Inflammatory macrophage treated with lipopolysaccharide for 4 hours (primary cell): ENCODE measurements at places on chromosomes 16 and 17.

- DNase-seq, result peak; percentile 64
Measured at GRCh38 chr17:39462631-39463375, 1.5 kb downstream of the CDK12 start.

DNA sequence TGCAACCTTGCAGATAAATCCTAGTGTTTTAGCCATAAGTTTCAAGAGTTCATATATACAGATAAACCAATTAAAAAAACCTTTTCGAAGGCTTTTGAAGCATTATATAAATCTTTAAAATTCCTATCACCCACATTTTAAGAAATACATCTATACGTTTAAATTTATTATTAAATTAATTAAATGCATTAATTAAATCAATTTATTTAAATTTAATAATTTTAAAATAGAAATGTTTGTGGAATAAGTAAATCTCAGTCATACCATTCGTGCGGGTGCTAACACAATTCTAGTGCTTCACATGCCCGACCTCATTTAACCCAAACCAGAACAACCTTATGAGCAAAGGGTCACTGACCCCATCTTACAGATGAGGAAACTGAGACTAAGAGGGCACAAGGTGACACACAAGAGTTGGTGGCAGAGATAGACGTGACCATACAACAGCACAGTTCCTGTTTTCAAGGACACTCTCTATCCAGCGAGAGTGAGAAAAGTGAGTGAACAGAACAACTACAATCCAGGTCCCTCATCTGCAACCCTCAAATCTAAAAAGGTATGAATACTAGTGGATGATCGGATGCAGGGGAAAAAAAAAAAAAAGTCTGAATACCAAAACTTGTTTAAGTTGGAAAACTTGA lies 1.4 kb downstream of the NSMCE1 start:
- DNase-seq, result peak; percentile 59

DNA sequence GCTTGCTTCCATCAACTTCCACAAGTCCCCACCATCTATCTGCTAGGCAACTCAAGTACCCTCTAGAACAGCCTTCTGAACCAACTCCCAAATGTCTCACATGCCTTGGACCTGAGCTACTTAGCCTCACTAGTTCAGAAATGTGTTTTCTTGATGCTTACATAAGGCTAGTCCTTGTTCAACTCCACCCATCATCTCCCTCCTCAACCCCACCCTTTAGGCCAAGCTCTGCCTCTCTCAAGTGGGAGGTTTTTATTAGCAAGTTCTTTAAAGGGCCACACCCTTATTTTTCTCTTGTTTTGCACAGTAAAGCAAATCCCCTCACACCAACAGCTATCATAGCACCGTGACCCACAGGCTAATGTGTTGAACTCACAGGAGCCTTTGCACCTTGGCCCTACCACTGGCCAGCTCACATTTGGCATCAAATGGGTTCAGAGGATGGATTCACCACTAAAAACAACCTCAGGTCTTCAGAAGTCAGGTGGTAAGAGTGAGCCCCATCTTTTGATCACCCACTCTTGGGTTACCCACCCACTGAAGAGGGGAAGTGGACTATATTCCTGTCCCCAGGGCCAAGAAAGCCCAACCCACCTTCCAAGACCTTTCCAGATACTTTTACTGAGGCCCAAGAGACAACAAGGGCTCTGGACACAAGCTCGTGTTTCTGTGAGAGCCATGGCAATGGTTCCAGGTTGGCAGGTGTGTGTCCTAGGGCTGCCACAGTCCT lies 12.2 kb downstream of the PIK3R5 start:
- DNase-seq, result peak; percentile 74

GRCh38 chr16:80974649-80975376 lies 31.9 kb downstream of the CMC2 start:
- DNase-seq, result no peak

DNA sequence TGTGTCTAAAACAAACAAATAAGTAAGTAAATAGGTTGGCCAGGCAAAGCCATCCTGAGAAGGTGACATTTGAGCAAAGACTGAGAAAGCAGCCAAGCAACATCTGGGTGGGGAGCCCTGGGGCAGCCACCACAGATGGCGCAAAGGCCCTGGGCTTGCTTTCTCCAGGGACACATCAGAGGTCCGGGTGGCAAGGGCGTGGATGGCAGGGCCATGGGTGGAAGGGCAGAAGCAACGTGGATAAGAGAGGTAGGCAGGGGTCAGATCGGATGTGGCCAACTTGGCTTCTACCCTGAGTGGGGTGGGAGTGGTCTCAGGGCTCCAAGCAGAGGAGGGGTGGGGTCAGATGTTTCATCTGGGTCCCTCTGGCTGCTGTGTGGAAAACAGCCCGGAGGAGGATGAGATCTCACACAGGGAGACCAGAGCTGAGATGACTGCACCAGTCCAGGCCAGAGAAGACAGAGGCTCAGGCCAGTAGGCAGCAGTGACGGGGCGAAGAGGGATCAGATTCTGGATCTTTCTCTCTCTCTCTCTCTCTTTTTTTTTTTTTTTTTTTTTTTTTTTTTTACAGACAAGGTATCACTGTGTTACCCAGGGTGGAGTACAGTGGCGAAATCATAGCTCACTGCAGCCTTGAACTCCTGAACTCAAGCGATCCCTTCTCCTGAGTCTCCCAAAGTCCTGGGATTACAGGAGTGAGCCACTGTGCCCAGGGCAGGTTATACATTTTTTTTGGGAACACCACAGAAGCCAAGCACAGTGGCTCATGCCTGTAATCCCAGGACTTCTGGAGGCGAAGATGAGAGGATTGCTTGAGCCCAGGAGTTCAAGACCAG lies 6.1 kb upstream of the SPN start:
- DNase-seq, result no peak

DNA sequence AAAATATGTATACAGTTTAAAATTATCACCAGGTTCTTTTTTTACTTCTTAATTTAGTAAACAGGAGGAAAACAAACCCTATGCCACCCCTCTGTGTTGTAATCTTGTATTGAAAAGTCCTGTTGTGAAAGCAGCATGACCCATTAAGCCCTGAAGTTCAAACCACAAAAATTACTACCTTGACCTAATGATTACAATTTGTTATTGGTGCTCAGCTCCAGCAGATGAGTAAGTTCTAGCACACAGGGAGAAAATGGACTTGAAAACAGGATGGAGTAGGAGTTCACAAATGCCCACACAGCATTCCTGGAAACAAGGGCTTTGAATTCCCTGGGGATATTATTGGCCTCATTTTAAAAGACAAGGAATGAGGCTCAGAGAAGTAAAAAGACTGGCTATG lies 505.8 kb upstream of the ERCC4 start:
- no peak for DNase-seq

DNA sequence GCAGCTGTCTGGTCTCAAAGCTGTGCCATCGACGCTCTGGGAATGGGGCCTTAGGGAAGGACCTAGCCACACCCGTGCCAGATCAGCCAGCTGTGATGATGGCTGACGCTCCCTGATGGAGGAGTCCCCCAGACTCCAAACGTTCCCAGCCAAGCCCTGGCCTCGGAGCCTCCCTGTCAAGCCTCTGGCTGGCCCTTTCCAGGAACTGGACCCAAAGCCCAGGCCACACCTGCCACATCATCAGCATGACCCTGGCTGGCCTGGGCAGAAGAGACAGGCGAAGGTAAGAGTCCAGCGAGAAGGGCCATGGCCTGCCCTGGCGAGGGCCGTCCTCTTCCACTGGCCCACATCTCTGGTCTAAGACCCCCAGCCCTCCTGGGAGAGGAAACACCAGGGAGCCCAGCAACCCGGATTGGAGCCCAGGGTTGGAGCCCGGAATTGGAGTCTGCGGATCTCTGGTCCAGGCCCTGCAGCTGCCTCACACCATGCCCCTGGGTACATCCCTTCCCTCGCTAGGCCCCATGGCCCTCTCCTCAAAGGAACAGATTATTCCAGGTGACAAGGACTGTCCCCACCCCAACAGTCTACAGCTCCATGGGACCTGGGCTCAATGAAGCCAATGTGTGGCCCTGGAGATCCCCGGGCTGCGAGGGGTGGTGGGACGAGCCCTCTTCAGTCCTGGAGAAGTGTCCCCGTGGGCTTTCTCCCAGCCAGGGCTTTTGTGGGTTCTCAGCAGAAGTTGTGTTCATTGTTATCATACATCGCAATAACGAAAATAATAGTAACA lies 105.1 kb upstream of the TNRC6C start:
- no peak for DNase-seq

DNA sequence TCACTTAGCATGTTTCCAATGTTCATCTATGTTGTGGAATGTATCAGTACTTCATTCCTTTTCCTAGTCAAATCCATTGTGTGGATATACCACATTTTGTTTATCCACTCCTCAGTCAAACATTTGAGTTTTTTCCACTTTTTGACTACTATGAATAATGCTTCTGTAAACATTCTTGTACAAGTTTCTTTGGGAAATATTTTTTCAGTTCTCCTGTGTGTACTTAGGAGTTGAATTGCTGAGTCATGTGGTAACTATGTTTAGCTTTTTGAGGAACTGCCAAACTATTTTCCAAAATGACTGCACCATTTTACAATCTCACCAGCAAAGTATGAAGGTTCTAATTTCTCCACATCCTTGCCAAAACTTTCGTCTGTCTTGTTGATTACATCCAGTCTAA lies 223.7 kb upstream of the AXIN2 start:
- no peak for DNase-seq

DNA sequence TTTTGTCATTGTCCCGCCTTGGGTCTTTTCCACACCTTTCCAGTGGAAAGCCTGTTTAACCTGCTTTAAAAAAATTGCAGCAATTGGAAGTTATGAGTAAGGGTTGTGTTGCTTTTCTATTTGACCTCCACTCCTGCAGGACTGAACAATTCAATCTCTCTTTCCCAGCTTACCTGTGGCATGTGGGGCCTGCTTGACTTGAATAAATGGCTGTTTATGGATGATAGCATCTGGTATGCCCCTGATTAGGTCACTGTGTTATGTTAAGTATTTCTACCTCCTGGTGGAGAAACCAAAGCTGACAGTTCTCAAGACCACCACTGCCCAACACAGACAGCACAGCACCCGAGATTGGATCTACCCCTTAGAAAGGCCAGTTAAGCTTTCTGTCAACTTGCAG lies 64.8 kb upstream of the NOG start:
- DNase-seq, result no peak

- peak; percentile 22 for DNase-seq
Measured at GRCh38 chr17:67244431-67245072, 444 bp downstream of the HELZ start.

- no peak for DNase-seq
Measured at GRCh38 chr17:60960398-60961065, 282.9 kb downstream of the BCAS3 start.

- peak; percentile 45 for DNase-seq
Measured at GRCh38 chr16:54928411-54929089, 2.1 kb upstream of the IRX5 start.

DNA sequence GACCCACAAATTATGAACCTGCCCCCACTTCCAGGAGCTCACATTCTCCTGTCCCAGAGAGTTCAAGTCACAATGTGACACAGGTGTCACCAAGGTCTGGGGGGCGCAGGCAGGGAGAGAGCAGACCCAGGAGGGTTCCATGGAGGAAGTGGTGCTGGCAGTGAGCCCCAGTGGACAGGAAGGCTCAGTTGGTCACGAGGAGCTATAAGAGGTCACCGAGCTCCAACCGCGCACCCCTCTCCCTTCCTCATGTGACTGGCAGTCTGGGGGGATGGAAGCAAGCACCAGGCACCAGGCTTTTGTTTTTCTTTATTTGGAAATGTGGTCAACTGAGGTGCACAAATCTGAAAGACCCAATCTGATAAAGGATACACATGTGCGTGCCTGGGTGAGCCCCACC lies 2.5 kb downstream of the ITGAD start:
- peak; percentile 44 for DNase-seq

DNA sequence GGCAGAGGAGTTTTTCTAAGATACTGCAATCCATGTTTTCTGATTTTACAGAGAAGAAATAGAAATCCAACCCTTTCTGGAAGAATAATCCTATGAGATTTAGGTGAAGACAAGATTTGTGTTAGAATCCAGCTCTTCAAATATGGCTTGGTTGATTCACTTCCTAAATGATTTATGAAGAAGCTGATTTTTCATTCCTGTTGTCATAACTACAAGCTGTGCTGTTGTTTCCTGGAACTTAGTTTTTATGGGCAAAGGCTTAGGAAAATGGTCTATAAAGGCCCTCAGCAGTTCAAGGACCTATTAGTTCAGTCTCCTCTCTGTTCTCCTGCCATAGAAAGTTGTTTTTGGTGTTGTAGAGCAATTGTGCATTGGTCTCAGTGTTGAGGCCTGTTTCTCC lies 174.2 kb upstream of the FAM20A start:
- DNase-seq, result no peak

GRCh38 chr17:56231693-56232092 lies 78.4 kb downstream of the ANKFN1 start:
- DNase-seq, result no peak

DNA sequence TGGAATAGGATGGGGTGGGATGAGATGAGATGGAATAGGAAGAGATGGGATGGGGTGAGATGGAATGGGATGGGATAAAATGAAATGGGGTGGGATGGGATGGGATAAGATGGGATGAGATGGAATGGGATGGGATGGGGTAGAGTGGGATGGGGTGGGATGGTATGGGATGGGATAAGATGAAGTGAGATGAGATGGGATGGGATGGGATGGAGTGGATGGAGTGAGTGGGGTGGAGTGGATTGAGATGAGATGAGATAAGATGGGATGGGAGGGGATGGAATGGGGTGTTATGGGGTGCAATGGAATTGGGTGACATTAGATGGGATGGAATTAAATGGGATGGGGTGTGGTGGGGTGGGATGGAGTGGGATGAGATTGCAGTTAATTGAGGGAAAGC lies 279.2 kb upstream of the CDH5 start:
- no peak for DNase-seq

DNA sequence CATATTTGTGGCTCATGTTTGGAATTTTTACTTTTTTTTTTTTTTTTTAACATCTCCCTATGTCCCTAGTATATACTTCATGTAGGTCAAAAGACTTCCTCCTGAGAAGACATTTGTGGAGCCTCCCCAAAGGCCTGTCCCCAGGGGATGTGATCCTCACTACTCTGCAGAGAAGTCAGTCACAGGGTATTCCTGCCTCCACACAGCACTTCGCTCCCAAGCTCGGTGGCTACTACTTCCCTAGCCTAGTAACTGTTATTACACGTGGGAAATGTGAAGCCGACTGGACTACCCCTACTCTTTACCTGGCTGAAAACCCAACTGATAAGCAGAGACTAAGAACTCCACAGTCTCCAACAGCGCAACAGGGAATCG lies 116.8 kb downstream of the HIC1 start:
- no peak for DNase-seq

GRCh38 chr17:7352503-7352889 lies 534 bp downstream of the KCTD11 start:
- DNase-seq, result no peak
